Fibroblast of mammary gland (primary cell): ENCODE measurements at places on chromosomes 3 and 15.

DNA sequence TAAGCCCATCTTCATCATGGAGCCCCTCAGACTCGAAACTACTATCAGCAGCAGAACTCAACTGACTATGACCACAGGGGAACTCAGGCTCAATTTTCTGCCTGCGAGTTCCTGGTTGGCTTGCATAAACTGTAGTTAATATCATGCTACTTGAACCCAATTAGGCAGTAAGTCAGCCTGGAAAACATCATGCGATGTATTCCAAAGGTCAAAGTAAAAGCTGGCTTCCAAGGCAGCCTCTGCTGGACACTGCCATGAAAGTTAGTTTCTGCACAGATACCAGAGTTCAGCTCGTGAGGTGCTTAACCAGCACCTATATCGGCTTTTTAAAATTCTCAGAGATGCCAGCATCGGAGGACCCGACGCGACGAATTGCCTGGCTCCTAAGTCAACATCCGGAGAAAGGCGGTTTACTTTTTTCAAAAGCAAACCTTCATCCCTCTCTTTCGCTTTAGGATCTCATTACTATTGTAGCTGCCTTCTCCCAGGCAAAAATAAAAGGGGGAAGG lies 3.8 kb downstream of the ANP32A start:
- peak; percentile 62 for DNase-seq

GRCh38 chr15:100191161-100191560 lies 150.6 kb downstream of the ADAMTS17 start:
- DNase-seq, result no peak

- peak; percentile 89 for DNase-seq
These were observed 172.2 kb downstream of the ATP10A start for GRCh38 chr15:25690673-25691543.

- no peak for DNase-seq
These were observed 386 bp downstream of the SQOR start for GRCh38 chr15:45635191-45635638.

GRCh38 chr15:65424683-65425082 lies 1.9 kb upstream of the IGDCC4 start:
- no peak for DNase-seq

GRCh38 chr3:21543380-21544075 lies 207.5 kb downstream of the ZNF385D start:
- DNase-seq, result no peak

DNA sequence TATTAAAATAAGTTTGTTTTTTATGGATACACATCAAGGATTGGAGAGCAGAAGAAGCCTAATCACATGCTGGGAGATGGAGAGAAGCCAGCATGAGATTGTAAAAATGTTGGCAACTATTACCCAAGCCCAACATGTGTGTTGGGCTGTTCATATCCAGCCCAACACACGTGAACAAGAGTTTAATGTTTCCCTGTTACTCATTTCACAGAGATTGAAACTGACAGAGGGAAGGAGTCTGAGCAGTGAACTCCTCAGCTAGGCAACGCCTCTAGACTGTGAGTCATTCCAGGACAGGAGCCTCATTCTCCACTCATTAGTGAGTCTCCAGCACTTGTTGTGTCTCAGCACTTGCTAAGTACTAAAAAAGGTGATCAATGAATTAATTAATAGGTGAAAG lies 43.2 kb upstream of the CMSS1 start:
- DNase-seq, result peak; percentile 79

GRCh38 chr3:194373899-194374298 lies 4.4 kb upstream of the LRRC15 start:
- no peak for DNase-seq

DNA sequence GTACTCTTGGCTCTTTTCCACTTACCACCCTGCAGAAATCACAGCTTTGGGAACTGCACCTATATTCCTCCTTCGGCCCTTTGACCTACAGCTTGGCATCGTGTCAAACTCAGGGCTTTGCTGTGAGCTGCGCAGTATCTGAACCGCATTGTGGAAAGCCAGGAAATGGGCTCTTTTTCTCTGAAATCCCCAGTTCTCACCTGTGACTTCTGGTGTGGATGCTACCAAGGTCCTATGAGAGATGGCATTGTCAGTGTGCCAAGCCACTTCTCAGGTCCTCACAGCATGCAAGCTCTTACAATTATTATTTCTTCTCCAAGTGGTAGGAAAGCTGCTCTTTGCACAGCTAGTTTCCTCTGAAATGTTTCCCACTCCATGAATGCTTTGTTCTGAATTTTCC lies 450.6 kb upstream of the TBL1XR1 start:
- no peak for DNase-seq
